IMR-90 (cell line): ENCODE measurements at places on chromosomes 13 and 19.
A peak's percentile ranks its signal among the peaks of the same experiment; 100 is the strongest.

DNA sequence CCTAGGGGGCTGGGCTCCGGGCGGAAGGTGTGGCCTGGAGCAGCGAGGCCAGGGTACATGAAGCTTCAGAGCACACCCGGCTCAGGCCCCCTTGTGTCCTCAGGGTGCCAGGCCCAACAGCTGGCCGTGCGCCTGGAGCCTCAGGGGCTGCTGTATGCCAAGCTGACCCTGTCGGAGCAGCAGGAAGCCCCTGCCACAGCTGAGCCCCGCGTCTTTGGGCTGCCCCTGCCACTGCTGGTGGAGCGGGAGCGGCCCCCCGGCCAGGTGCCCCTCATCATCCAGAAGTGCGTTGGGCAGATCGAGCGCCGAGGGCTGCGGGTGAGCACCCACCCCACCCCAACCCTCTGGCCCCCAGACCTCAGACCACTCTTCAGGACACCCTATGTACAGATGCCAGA, 3.2 kb downstream of the SYDE1 start:
- no peak for DNase-seq

DNA sequence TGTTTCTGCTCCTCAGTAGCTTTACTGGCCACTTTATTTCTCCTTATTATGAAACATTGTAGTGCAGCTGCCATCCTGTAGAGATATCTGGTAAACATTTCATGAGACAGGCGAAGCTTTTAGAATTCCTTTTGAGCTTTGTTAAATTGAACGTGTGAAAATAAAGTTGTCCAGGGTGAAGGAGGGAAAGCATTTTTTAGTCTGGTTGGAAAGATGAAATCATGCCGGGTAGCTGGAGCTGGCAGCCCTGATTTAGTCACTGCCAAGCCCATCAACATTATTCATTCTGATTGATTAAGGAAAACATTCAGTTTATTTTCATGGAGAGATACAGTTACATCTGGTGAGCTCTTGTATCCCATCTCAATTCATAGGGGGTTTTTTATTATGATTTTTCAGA, 326.2 kb upstream of the GPC6 start:
- DNase-seq = no peak

GRCh38 chr13:76822698-76823267, 63.4 kb downstream of the KCTD12 start:
- peak; percentile 34 for DNase-seq

DNA sequence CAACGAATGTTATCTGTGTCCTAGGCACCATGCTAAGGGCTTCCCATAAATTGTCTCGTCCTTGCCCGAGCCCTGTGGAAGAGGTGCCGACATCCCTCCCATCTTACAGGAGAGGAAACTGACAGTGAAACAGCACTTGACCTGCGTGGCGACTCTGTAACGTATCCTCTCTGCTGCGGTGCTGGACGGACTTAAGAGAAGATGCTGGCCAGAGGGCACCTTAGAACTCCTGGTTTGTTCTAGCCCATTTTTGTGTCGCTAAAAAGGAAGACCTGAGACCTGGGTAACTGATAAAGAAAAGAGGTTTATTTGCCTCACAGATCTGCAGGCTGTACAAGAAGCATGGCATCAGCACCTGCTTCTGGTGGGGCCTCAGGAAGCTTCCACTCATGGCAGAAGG, 68.6 kb downstream of the KCTD15 start:
- DNase-seq = no peak

GRCh38 chr19:31314849-31315629, 34.2 kb downstream of the TSHZ3 start:
- no peak for DNase-seq
